Suppressor macrophage (primary cell): ENCODE measurements at places on chromosomes 12 and 14.

DNA sequence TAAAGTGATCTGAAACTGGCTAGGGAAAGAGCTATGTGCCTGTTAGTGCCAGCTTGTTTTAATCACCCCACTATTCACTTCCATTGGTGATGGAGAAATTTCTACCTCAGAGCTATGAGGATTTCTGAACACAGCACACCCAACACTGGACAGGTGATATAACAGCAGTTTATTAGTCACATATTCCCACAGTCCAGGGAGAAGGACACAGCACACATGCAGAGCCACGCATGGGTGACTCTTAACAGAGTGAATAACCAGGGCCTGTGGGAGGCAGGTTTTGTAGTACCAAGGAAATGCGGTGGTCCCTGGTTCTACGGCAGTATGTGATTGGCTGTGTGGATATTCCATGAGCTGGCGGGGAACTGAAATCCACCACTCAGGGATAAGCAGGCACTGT, 455.1 kb downstream of the BTG1 start:
- no peak for DNase-seq

DNA sequence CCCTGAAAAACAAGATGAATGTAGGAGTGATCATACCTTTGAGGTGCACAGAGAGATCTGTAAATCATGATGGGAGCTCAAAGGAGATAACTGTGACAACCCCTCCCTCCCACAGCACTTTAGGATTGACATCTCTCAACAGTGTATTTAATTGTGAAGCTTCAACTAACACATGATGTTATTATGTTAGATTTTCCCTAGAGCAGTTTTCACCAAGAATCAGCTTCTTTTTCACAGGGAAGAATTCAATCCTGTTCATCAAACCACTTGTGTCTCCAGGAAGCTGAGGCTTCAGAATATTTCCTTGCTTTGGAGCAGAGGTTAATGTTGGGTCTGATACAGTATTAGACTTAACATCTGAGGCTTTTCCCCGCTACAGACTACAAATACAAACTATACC, 11.8 kb downstream of the RPS6KA5 start:
- DNase-seq, result no peak

DNA sequence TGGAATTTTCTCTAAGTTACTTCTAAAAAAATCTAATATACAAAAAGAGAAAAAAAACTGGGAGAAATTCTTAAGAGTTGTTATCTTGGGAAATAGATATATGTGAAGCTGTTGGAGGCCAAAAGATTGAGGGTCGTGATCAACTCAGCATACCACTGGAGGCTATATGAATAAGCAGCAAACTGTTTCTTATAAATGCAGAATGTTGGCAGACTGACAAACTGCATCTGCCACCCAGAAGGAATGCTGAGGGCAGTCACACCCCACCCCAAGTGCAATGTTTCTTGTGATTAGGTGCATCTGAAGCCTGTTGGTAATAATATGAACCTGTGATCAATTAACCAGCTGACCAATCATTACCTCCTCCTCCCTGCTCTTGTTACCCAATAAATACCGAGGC, 818.6 kb upstream of the MGAT4C start:
- no peak for DNase-seq

DNA sequence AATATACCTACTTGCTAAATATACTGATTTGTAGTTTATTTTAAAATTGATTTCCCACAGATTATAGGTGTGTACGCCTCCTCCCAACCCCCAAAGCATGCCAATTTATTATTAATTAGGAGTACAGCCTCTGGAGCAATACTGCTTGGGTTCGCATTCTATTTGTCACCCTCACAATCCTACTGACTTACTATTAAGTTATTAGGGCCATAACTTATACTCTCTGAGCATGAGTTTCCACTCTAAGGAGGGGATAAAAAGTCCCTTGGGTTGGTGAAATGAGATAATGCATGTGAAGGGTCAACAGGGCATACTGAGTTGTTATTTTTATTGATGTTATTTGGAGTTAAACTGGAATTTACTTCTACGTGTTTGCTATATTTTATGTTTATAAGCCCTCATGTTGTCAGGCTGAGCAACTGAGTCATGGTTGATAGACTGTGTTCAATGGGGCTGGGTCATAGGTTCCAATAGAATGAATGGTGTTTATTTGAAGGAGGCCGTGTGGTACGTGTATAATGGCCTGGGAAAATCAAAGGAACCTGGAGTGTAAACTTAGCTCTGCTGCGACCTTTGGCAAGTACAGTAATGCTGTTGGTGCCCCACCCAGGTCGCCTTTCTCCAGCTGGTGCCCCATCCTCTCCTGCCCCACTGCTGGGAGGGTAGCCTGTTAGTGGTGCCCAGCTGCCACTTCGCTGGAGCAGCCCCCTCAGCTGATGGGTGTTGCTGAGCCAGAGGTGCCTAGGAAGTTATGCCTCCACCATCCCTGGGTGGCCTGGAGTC, 99.3 kb upstream of the PTPRB start:
- no peak for DNase-seq

DNA sequence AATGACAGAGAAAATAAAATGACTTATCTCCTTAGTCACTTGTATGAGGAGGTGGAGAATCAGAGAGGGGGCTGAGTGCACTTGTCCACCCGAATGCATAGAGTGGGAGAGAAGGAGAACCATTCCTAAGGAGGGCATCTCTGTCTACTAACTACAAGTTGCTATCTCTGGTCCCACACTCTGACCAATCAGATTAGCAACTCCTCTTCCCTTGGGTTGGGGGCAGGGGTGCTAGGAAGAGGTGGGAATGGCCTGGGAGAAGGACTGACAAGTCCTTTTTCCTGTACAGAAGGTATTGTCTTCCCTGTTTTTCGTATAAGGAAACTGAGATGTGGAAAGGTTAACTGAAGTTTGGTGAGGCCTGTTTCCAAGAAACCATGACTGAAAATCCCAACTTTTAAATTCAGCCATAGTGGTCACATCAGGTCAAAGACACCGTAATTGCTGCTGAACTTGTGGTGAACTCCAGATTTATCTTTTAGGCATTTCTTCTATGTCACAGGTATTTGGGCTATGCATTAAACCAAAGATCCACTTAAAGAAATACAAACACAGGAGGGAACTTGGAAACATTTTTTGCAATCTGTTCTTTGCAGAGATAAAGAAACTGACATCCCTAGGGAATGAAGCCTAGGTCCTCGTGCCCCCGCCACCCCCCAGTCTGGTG, 207.8 kb downstream of the CRADD start:
- DNase-seq, result no peak

GRCh38 chr12:112680993-112681392, 110.6 kb upstream of the RPH3A start:
- DNase-seq, result no peak
